Ovary (tissue), 10 donors: ENCODE measurements at places on chromosomes 6 and 20. TPM values are rescaled to one million over a fixed set of nuclear protein-coding genes. Genes with fewer than 3 reads are reported as not detected.

DNA sequence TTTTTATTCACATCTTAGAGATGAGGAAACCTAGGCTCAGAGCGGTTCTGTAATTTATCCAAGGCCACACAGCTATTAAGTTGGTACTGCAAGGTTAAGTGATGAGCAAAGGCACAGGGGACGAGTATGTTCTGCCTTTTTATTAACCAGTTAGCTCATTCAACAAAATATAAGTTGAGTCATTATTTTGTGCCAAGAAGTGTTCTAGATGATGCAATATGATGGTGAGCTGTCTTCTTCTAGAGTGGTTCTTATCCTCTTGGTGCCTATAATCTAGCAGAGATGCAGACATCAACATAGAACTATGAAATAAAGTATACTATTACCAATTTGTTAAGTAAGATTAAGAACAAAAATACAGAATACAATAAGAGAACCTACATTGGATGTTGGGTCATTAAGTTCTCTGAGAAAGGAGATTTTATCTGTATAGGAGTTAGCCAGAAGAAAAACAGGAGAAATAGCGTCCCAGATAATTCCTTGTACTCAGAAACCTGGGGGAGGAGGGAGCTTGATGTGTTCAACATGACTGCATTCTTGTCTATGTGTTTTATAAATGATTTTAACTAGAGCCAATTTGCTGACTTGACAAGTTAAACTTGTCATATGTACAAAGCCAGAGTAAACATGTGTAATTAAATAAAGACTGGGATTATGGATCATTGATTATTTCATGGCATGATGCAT lies 122.3 kb downstream of the TBXT start:
- H3K4me3 ChIP-seq = no peak overlapping the region
- no peaks in the 10 kb centered on the region for H3K36me3 ChIP-seq
- H3K27ac ChIP-seq = no peak overlapping the region
- no peak for DNase-seq

DNA sequence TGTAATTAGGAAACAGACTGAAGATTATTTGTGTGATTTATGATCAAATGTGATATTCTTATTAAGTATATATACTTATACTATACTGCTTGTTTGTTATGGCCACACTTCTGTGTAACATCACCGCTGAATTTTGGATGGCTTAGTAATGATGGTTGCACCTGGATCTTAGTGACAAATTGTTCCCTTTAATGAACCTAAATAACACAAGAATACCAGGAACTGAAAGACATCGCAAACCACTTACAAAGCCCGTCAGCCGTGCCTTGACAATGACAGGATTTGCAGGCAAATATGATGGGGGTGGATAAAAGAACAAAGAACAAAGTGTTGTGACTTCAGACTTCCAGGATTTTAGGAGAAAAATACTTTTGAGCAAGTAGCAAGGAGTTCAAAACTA lies 67.1 kb downstream of the LAMP5 start:
- no peaks in the 10 kb centered on the region for H3K36me3 ChIP-seq
- no peaks in the 10 kb centered on the region for H3K4me1 ChIP-seq
- no peaks in the 10 kb centered on the region for H3K27me3 ChIP-seq
- no peak overlapping the region for H3K27ac ChIP-seq
- no peak for DNase-seq
- H3K4me3 ChIP-seq = no peak overlapping the region

Gene BPIFA1
- total RNA-seq = not detected

- no peak for DNase-seq
- H3K36me3 ChIP-seq = no peaks in the 10 kb centered on the region
- H3K4me3 ChIP-seq = no peak overlapping the region
- H3K27ac ChIP-seq = no peak overlapping the region
- no peaks in the 10 kb centered on the region for H3K27me3 ChIP-seq
Measured at GRCh38 chr6:41972826-41973225, 31.2 kb upstream of the CCND3 start.

DNA sequence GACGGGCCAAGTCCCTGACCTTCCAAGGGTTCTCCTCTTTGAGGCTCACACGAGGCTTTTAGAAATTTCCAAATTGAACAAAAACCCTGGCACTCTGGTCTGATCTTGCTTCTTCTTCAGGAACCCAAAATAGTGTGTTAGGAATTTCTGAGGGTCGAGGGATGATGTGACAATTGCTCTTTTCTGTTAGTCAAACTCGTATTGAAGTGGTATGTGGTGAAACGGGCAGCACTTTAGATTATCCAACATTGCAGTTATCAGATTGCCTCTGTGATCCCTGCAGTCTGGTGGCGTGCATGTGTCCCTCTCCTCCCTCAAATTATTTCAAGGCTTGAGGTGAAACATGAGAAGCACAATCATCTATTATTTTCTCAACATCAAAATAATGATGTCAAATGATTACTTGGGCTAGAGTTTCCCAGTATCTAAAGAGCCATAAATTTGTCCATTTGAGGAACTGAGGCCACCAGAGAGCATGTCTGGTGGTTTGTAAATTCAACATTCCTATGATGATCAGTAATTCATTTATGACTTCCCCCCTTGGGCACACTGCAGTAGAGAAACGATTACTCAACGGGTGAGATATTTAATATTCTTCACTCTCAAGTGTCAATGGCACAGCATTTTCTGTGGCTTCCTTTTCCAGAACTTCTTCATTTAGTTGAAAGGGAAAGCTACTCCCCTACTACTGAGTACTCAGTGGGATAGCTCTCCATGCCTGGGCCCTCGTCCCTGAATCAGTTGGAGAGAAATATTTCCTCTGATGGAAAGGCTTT lies 308.6 kb upstream of the MAP3K7 start:
- H3K36me3 ChIP-seq = no peaks in the 10 kb centered on the region
- H3K4me3 ChIP-seq = no peak overlapping the region
- H3K27ac ChIP-seq = no peak overlapping the region

DNA sequence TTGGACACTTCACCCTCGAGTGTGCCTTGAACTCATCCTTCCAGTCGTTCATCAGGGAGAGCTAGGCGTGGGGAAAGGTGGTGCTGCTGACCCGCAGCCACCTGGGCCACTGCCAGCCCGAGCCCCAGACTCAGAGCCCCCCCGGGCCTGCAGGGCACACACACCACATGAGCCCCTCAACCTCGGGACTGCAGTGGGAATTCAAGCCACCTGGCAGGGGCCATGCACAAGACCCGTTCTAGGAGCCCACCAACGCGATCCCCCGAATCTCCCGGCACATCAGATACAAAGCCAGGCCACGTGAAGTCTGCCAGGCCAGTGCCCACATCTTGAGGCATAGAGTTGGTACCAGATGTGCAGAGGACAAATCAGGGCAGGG lies 2.8 kb downstream of the ZNF512B start:
- no peak overlapping the region for H3K27ac ChIP-seq
- no peak overlapping the region for H3K4me3 ChIP-seq
- peaks cover 11% of the 10 kb centered on the region for H3K4me1 ChIP-seq

DNA sequence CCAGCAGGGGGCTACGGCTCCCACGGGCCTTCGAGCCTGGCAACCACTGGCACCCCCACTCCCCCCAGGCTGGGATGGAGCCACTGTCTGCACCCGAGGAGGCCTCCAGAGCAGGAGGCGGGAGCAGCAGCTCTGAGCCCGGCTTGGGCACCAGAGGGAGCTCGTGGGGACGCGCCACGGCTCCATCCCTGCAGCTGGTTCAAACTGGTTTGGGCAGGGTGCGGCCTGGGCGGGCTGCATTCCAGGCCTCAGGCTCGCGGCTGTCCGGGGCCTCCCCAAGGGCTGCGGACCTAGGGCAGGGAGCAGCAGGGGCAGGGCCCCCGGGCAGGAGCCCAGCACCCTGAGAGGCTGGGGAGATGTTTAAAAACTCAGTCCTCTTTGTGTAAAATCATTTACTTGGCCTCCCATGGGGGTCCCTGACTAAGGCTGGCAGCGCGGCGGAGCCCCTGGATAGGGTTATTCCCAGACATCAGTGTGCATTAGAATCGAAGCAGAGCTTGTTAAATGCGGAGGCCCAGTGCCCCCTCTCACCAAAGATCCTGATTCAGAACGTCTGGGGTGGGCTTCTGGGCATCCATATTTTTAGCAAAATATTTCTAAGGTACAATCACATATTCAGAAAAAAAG lies 4.1 kb upstream of the BCAS4 start:
- H3K36me3 ChIP-seq = no peaks in the 10 kb centered on the region
- H3K4me3 ChIP-seq = no peak overlapping the region
- DNase-seq = peak; percentile 91
- H3K27ac ChIP-seq = peak overlapping the region; percentile 78
- H3K27me3 ChIP-seq = no peaks in the 10 kb centered on the region

DNA sequence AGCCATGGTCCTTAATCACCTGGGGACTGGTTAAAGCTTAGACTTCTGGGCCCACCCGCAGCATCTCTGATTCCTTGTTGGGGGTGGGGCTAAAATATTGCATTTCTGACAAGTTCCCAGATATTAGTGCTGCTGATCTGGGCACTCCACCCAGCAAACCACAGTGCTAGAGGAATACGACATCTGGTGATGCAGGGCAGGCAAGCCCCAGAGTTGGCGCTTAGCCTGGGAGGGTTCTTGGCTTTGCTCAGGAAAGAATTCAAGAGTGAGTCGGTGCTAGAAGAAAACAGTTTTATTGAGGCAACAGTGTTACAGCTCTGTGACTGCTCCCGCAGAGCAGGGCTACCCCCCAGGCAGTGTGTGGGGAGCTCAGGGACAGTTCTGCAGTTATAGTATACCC lies 210.7 kb downstream of the TFAP2C start:
- H3K36me3 ChIP-seq = no peaks in the 10 kb centered on the region
- DNase-seq = no peak

- DNase-seq = no peak
- no peak overlapping the region for H3K4me3 ChIP-seq
- H3K27me3 ChIP-seq = no peaks in the 10 kb centered on the region
- no peak overlapping the region for H3K27ac ChIP-seq
- H3K4me1 ChIP-seq = peaks cover 14% of the 10 kb centered on the region
- no peaks in the 10 kb centered on the region for H3K36me3 ChIP-seq
Measured at GRCh38 chr6:157741321-157741947, 81.6 kb upstream of the SNX9 start.

- no peaks in the 10 kb centered on the region for H3K27me3 ChIP-seq
- no peaks in the 10 kb centered on the region for H3K4me1 ChIP-seq
- no peak overlapping the region for H3K27ac ChIP-seq
- H3K4me3 ChIP-seq = no peak overlapping the region
Measured at GRCh38 chr6:14822679-14823078, 423.2 kb upstream of the JARID2 start.

DNA sequence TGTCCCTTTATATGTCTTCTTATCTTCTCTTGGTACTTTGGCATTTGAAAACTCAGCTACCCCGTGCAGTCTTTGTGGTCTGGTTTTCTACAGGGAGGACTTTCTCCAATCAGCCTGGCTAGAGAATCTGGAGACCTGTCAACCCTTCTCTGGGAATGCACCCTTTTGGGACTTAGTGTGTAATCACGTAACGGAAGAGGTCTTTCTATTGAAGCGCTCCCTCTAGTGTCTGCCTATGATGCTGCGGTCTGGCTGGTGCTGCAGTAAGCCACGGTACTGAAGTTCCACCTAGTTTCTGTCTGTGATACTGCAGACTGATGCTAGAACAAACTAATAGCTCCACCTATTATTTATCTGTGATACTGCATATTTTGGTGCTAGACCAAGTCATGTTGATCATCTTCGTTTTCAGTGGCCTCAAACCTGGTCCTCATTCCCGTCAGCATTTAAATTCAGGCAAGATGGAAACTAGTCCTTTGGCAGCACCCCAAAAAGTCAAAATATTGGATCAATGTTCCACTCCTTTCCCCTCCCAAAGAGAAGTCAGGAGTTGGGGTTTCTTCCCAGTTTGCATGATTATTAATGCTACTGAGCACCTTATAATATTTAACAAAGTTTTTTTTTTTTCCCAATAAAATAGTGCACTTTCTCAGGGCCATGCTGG lies 12.5 kb upstream of the SIRPB2 start:
- no peak overlapping the region for H3K27ac ChIP-seq
- no peak for DNase-seq
- H3K27me3 ChIP-seq = no peaks in the 10 kb centered on the region
- H3K36me3 ChIP-seq = no peaks in the 10 kb centered on the region
- H3K4me1 ChIP-seq = no peaks in the 10 kb centered on the region
- H3K4me3 ChIP-seq = no peak overlapping the region

- H3K4me1 ChIP-seq = no peaks in the 10 kb centered on the region
- H3K36me3 ChIP-seq = no peaks in the 10 kb centered on the region
- no peak for DNase-seq
- H3K4me3 ChIP-seq = no peak overlapping the region
- no peaks in the 10 kb centered on the region for H3K27me3 ChIP-seq
Measured at GRCh38 chr6:88105741-88106340, 58.2 kb downstream of the SPACA1 start.

Gene HINT3
- 18.0 TPM for total RNA-seq

GRCh38 chr6:4587171-4587570 lies 189.0 kb upstream of the CDYL start:
- no peak overlapping the region for H3K4me3 ChIP-seq
- H3K27me3 ChIP-seq = no peaks in the 10 kb centered on the region
- no peak overlapping the region for H3K27ac ChIP-seq
- H3K36me3 ChIP-seq = no peaks in the 10 kb centered on the region

Gene CASS4
- total RNA-seq = 1.0 TPM

GRCh38 chr6:5563086-5563485 lies 301.8 kb downstream of the FARS2 start:
- no peak overlapping the region for H3K27ac ChIP-seq
- no peaks in the 10 kb centered on the region for H3K4me1 ChIP-seq
- no peaks in the 10 kb centered on the region for H3K27me3 ChIP-seq
- no peak for DNase-seq
- no peaks in the 10 kb centered on the region for H3K36me3 ChIP-seq
- no peak overlapping the region for H3K4me3 ChIP-seq

- H3K27ac ChIP-seq = no peak overlapping the region
- H3K4me3 ChIP-seq = no peak overlapping the region
- H3K27me3 ChIP-seq = no peaks in the 10 kb centered on the region
- H3K36me3 ChIP-seq = no peaks in the 10 kb centered on the region
- H3K4me1 ChIP-seq = no peaks in the 10 kb centered on the region
Measured at GRCh38 chr20:9122571-9122970, 53.7 kb downstream of the PLCB4 start.

Gene POLR1C
- total RNA-seq = 41.7 TPM

GRCh38 chr6:154298297-154298696 lies 58.3 kb downstream of the IPCEF1 start:
- H3K4me1 ChIP-seq = peaks cover 11% of the 10 kb centered on the region
- no peaks in the 10 kb centered on the region for H3K27me3 ChIP-seq
- H3K4me3 ChIP-seq = no peak overlapping the region

- no peaks in the 10 kb centered on the region for H3K4me1 ChIP-seq
- H3K36me3 ChIP-seq = no peaks in the 10 kb centered on the region
- no peak for DNase-seq
- no peak overlapping the region for H3K4me3 ChIP-seq
- no peak overlapping the region for H3K27ac ChIP-seq
Measured at GRCh38 chr6:147782302-147782701, 273.8 kb downstream of the SAMD5 start.

Gene CDSN
- total RNA-seq = not detected

GRCh38 chr20:24998631-24999445 lies 6.3 kb upstream of the APMAP start:
- H3K27me3 ChIP-seq = no peaks in the 10 kb centered on the region
- no peak overlapping the region for H3K4me3 ChIP-seq
- DNase-seq = no peak
- no peaks in the 10 kb centered on the region for H3K36me3 ChIP-seq
- peaks cover 8% of the 10 kb centered on the region for H3K4me1 ChIP-seq

Gene PPIL1
- 23.8 TPM for total RNA-seq

- no peaks in the 10 kb centered on the region for H3K36me3 ChIP-seq
- no peaks in the 10 kb centered on the region for H3K27me3 ChIP-seq
Measured at GRCh38 chr20:56974499-56975250, 291.8 kb downstream of the BMP7 start.
